ENCODE measurements at places on chromosomes 2 and 18. TPM values are rescaled to one million over a fixed set of nuclear protein-coding genes. Genes with fewer than 3 reads are reported as not detected.
A peak's percentile ranks its signal among the peaks of the same experiment; 100 is the strongest.

DNA sequence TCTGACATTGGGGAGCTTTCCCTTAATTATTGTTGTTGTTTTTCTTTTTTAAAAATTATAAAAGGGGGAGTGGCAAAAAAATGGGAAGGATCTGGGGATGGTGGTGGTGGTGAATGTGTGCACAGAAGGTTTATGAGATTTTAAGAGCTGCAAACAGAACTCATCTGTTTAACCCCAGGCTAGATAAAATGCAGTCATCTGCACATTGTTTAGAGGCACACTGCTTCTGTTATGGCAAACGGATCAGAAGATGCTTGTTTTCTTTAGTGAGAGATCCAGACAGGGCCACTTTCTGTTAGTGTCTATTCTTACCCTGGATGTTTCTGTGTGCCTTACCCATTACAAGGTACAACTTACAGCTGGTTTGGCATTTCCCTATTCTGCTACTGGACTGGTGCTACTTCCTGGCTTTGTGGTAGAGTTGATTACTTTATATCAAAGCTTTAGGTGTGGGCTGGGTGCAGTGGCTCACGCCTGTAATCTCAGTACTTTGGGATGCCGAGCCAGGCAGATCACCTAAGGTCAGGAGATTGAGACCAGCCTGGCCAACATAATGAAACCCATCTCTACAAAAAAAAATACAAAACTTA is 68.2 kb upstream of the NRP2 start:
- no peak for DNase-seq

- DNase-seq = peak; percentile 89
Measured at GRCh38 chr2:229586746-229587705, 127.3 kb downstream of the DNER start.

DNA sequence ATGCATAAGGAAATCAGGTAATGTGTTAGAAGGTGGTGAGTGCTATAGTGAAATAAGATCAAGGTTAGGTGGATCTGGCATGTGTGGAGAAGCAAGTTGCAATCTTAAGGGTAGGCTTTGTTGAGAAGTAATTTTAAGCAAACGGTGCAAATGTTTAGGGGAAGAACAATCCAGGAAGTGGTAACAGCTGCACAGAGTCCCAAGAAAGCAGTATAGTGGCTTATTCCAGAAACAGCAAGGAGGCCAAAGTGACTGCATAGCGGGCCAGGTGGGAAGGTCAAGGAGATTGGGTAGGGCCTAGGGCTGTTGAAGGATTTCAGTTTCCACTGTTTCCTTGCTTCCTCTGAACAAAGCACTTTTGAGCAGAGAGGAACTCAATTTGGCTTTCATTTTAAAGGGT is 30.0 kb upstream of the RAB1A start:
- peak; percentile 75 for DNase-seq

GRCh38 chr18:2627821-2628276 is 27.7 kb upstream of the SMCHD1 start:
- DNase-seq = no peak

DNA sequence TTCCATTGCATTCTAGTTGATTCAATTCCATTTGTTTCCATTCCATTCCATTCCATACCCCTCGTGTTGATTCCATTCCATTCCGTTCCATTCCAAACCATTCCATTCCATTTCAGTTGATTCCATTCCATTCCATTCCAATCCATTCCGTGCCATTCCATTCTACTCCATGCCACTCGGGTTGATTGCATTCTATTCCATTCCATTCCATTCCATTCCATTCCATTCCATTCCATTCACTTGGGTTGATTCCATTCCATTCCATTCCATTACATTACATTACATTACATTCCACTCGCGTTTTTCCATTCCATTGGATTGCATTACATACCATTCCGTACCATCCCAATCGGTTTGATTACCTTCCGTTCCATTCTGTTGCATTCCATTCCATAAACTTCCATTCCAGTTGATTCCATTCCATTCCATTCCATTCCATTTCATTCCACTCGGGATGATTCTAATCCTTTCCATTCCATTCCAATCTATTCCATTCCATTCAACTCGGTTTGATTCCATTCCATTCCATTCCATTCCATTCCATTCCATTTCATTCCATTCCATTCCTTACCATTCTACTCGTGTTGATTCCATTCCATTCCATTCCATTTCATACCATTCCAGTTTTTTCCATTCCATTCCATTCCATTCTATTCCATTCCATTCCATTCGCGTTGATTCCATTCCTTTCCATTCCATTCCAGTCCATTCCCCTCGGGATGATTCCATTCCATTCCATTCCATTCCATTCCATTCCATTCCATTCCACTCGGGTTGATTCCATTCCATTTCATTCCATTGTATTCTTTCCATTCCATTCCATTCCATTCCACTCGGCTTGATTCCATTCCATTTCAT is 1140.4 kb downstream of the RPIA start:
- peak; percentile 17 for DNase-seq

GRCh38 chr2:190618030-190618429 is 30.9 kb upstream of the NAB1 start:
- DNase-seq = no peak

DNA sequence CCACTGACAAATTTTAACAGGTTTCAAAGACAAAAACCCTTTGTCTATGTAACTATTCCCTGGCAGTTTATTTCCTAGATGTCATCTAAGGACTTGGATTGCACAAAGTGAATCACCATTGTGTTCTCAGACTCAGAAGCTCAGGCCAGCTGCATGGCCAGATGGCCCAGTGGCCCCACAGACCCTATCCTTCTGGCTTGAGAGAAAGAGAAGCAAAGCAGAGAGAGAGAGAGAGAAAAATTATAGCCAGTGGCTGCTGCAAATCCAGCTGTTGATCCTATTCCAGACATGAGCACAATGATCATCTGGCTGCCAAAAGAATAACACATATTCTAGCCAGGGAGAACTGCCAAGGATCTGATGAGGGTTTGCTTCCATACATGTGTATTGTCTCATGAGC is 25.8 kb downstream of the CTLA4 start:
- peak; percentile 99 for DNase-seq

GRCh38 chr2:95667480-95667879 is 75.7 kb downstream of the TRIM43 start:
- DNase-seq = peak; percentile 35

- DNase-seq = peak; percentile 59
Measured at GRCh38 chr2:200479692-200480265, 30.1 kb downstream of the KCTD18 start.

GRCh38 chr2:236984046-236984445 is 101.6 kb upstream of the COPS8 start:
- DNase-seq = no peak

GRCh38 chr2:30979822-30980245 is 158.4 kb downstream of the GALNT14 start:
- peak; percentile 48 for DNase-seq

- peak; percentile 79 for DNase-seq
Measured at GRCh38 chr18:2201036-2201600, 370.2 kb downstream of the METTL4 start.

DNA sequence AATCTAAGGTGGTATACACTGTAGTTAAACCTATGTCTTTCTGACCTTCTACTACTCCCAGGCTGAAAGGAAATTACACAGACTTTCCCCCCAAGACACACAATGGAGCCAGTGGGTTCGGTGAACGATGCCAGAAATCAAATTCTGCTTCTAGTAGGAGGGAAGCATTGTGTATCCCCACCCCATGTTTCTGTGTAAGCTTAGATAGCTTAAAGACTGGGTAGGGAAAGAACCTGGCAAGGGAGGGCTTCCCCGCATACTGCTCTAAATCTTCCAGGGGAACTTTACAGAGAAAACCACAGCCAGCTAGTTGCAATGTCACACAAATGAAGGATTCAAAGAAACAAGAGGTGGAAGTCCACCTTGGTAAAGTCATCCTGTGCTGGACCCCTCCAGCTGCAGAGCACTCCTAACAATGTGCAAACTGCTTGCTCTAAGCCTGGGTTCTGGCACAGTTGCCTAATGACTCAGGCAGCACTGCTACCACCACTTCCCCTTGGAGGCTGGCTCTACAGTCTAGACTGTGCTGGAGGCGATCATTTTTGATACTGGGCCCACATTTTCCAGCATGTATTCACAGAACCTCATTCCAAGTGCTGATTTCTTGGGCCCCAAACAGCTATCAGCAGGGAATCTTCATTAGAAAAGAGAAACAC is 47.5 kb downstream of the TRIB2 start:
- no peak for DNase-seq

GRCh38 chr2:33072614-33073013 is 125.9 kb downstream of the LTBP1 start:
- DNase-seq = peak; percentile 69

- DNase-seq = no peak
Measured at GRCh38 chr2:238939521-238940403, 91.9 kb downstream of the TWIST2 start.

DNA sequence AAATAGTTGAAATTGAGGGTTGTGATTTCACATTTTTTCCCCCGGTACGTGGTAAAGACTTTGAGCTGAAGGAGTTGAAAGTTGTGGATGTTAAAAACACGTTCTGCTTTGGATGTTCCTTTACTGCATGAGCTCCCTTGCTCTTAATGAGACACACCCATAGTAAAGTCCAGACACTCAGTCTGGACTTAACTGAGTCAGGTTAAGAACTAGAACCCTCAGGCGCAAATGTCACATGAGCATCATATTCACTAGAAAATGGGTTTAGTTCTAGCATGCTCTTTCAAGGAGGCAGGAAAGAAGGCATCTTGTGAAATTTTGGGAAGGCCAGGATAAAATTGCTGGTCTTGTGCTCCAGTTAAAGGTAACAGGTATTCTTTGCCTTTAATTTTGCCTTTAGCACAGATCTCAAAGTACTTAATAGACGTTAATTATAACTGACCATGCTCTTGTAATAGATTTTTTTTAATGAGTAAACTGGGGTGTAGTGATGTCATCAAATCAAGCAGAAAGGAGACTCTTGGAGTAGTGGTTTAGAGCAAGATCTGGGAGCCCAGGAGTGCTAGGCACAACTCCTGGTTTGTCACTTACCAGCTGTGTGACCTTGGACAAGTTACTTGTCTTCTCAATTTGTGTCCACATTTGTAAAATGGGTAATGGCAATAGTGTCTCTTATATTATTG is 20.6 kb downstream of the ITGA6 start:
- no peak for DNase-seq

DNA sequence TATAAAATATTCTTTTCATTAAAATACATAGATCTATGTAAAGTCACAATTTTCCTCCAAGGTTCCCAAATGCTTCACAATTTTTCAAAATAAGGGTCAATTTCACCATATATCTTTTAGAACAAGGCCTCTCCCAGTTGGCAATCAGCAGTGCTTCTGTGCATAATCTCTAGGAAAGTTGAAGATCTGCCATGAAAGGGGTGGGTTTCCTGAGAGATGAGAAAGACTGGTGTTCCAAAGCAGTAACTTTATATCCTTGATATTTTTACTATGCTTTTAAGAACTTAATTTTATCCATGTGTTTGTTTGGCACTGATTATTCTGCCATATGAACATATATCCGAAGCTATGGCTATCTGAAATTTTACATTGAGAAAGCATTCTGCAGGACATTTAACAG is 199.4 kb upstream of the CYP26B1 start:
- peak; percentile 80 for DNase-seq

DNA sequence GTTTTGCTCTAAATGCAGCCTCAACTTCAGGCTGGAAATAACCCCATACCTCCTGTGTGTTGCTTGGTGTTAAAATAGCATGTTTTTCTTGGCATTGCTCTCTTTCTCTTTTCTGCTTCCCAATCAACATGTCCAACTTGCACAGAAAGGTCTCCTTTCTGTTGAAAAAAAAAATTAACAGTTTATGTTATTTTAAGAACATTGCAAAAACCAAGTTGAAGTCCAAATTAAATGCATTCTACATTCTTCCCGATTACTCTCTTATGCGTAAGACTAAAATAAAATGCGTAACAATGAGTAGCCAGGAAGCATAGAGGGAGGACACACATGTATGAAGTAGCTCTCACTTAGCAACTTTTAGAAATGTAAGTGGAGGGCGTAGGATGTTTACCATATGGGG is 1406.1 kb upstream of the NXPH2 start:
- peak; percentile 22 for DNase-seq

DNA sequence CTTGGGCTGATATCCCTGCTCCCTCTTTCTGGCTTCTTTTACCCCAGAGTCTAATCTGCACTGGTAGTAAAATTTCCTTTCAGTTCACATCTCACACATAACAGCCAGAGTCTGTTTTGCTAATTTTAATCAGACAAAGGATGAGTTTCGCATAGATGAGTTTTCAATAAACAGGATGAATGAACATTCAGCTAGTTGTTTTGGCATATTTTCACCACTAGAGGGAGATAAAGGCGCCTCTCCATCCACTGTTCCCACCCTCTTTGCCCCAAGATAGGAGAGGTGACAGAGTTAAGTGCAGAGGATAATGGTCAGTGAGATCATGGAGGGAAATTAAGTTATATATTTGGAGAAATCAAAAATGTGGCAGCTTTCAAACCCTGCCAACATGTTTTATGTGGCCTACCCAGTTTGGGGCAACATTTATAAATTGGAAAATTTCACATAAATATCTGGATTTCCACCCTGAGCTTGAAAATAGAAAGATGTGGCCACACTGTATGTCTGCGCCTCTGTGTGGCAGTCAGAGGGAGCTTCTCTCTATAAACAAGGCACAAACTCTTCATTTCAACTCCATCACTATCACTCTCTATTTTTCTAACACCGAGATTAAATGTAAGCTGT is 48.5 kb upstream of the DTNA start:
- DNase-seq = peak; percentile 49

DNA sequence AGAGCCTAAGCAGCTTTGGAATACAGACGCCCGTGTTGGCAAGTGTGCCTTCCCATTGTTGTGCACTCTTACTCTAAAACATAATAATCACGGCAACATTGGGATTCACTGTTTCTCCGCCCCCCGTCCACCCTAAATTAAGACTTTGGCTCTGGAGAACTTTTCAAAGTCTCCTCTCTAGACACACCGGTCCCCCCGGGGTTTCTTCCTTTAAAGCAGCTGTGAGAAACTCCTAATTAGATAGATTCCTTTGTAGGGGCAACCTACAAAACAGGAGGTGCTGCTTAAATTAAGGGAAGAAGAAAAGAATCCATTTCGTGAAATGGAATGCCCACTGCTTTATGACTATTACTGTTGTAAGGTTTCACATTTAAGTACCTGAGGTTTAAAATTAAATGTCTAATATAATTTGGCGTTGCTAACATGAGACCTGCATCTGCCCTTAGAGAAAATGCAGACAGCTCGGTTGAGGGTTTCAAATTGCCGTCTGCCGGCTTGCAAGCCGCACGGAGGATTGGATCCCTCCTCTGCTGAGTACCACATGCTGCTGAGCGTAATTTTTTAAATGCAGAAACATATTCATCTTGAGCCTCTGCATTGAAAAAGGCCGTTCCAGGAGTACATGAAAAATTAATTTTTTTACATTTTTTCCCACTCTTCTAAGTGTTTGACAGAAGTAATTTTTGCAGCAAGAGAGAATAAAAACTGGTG is 233.3 kb downstream of the GBX2 start:
- DNase-seq = no peak

GRCh38 chr2:144233317-144233716 is 286.6 kb downstream of the ZEB2 start:
- DNase-seq = peak; percentile 13

Gene CRACDL
- polyA plus RNA-seq = 2.8 TPM

Gene TRAF3IP1
- polyA plus RNA-seq = 8.0 TPM

Gene PRKAG3
- polyA plus RNA-seq = 19.0 TPM

Gene SLC30A3
- 0.66 TPM for polyA plus RNA-seq

Gene GPBAR1
- polyA plus RNA-seq = 3.2 TPM

Gene ACTR2
- polyA plus RNA-seq = 124 TPM

Gene IL36B
- not detected for polyA plus RNA-seq

Gene MZT2B
- polyA plus RNA-seq = 151 TPM

Gene CAPN14
- 0.04 TPM for polyA plus RNA-seq

Gene GRP
- polyA plus RNA-seq = 2.9 TPM

Gene DYNC2LI1
- 21.1 TPM for polyA plus RNA-seq

Gene TTN
- polyA plus RNA-seq = 118 TPM

Gene PPP1R1C
- polyA plus RNA-seq = 1.1 TPM

Gene TM4SF20
- not detected for polyA plus RNA-seq

Gene METAP1D
- 10.7 TPM for polyA plus RNA-seq

Gene NYAP2
- 1.4 TPM for polyA plus RNA-seq
